Activated CD4-positive, CD25-positive, alpha-beta regulatory T cell (primary cell): ENCODE measurements at places on chromosomes 4 and X.

GRCh38 chr4:4789462-4789861, 70.0 kb upstream of the MSX1 start:
- DNase-seq: no peak

DNA sequence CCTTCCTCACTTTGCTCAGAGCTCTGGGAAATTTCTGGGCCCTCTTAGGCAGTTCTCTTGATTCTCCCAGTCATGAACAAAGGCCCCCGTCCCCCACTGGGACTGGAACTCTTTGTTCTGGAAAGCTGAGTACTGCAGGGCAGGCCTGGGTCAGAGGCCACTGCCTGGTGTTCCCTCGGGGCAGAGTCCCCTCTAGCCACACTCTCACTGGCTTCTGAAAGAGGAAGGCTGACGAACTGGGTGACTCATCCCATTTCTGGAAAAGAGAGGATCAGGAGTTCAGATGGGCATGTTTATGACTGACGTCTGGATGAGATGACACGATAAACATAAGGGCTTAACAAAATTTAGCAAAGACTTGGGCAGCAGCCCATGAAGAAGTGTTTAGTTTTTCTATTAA, 47.7 kb downstream of the DDX3X start:
- no peak for DNase-seq

DNA sequence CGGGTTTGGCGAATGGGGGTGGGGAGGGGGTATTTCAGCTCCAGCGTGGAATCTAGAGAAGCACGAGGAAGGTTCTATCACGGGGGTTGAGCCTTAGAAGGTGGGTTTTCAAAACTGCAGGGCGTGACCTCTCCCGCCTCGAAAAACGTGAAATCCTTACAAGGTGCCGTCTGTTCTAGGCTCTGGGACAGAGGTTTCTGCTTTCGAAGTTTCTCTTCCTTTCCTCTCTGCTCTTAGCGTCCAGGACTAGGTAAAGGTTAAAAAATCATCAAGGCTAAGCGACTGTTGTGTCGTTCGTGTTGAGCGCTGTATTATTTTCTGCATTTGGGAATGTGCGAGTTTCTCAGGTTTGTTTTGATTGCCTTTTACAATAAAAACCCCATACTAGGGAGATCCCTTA, 1.1 kb downstream of the FHL1 start:
- no peak for DNase-seq

DNA sequence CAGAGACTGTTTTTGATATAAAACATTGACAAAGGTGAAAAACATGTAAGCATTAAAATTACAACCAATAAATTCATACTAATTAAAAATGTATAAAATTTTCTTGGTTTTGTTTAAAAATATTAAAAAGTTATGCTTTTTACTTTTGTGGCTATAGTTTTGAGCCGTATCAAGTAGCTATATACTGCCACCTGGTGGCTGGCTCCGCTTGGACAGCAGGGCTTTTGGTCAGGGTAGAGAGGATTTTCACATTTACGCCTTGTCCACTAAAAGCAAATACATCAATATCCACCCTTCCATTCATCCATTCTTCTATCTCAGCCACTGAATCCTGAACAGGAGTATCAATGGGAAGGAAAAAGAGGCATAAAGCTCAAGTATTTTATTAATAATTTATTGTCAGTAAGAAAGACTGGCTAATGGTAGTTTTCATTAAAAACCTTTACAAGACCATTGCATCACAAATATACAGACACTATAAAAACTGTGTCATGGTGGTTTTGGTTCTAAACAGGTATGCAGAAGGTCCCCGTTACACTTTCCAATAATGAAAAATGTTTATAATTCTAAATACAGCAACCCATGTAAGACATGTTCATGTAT, 32.1 kb upstream of the MTNR1A start:
- DNase-seq: peak; percentile 6

- DNase-seq: no peak
These were observed 5.2 kb downstream of the TSPYL2 start for GRCh38 chrX:53087388-53087831.

- no peak for DNase-seq
These were observed 653.6 kb upstream of the NR3C2 start for GRCh38 chr4:149095811-149096210.

- DNase-seq: no peak
These were observed 58.5 kb downstream of the STARD8 start for GRCh38 chrX:68705986-68706385.

- DNase-seq: no peak
These were observed 755.1 kb upstream of the IGFBP7 start for GRCh38 chr4:57865264-57865663.

DNA sequence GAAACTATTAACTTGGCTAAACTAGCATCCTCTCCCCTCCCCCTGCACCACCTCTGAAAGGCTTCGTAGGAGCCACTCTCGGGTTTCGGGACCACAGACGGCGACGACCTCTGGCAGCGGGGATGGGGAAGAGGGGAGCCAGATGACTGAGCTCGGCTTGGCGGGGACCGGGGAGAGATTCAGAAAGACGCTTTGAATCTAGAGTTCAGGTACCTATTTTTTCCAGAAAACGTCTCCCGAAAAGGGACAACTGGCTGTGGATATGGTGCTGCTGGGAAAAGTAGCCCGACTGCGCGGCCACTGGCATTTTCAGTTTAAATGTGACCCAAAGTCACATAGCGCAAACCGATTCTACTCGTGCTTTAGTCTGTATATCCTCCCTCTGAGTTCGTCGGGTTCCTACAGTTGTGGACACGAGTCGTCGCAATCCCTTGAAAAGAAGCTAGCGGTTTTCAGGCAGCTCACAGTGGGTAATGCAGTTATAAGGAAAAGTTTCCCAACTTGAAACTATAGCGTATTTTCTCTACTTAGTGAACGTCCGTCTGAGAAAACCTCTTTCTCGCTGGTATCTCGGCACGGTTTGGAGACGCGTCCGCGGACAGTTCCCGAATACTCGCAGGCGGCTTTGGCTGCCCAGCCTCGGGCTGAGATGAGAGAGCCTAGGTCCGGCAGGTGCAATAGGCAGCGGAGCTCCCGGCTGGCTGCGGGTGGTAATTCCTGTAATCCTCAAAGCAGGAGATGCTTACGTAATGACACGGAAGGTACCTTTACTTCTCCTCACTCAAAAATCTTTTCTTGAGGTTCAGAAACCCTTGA, 1.3 kb downstream of the PARM1 start:
- no peak for DNase-seq

DNA sequence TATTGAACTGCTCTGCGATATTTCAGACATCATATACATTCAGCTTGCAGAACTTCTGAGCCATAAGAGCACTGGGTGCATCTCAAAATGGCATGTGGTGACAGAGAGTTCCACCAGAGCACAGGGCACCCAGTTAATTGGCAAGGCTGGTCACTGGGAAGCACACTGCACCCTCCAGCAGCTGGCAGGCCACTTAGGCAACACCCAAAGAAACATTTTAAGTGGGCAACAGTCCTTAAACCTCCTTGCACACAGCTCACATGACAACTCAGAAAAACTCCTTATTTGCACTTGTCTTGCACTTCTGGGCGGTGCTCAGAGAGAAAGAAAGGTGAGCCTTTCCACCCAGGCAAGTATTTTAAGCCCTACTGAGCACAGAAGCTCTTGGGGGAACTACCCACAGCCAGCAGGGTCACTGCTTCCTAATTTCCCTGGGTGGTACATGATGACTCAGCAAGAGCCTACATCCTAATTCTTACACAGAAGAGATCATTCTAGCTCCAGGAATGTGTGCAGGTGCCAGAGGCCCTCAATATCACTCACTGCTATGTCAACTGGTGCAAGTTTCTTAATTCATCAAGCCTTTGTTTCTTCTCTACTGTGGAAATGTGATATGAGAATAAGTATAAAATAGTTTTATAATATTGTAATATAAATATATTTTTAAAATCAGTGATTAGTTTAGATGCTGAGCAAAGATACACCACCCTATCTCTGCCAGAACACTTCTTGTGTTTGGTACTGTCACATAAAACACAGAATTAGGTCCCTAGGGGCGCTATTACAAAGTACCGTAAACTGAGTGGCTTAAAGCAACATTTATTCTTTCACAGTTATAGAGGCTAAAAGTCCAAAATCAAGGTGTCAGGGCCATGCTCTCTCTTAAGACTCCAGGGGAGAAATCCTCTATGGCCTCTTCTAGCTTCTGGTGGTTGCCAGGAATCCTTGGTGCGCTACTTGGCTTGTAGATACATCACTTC, 155.1 kb upstream of the PPARGC1A start:
- no peak for DNase-seq

- DNase-seq: no peak
These were observed 106.0 kb upstream of the NOCT start for GRCh38 chr4:138909587-138909986.

GRCh38 chrX:47366041-47366722, 4.2 kb upstream of the ZNF157 start:
- DNase-seq: peak; percentile 23

DNA sequence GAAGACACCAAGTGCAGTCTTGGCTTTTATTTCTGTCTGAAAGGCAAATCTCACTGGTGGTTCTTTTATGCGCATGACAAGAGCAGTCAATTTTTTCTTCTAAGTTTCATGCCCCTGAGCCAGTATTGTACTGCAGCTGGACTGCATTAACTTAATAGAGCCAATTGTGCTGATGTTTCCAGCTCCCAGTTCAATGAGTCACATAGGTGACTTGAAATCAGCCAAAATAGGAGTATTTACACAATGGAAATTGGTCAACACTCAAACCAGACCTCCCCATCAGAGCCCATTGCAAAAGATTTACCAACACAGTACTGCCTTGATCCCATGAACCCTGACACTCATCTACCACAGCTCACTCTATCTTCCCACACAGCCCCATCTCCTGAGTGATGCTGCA, 100.3 kb upstream of the GUCY1A1 start:
- DNase-seq: no peak

DNA sequence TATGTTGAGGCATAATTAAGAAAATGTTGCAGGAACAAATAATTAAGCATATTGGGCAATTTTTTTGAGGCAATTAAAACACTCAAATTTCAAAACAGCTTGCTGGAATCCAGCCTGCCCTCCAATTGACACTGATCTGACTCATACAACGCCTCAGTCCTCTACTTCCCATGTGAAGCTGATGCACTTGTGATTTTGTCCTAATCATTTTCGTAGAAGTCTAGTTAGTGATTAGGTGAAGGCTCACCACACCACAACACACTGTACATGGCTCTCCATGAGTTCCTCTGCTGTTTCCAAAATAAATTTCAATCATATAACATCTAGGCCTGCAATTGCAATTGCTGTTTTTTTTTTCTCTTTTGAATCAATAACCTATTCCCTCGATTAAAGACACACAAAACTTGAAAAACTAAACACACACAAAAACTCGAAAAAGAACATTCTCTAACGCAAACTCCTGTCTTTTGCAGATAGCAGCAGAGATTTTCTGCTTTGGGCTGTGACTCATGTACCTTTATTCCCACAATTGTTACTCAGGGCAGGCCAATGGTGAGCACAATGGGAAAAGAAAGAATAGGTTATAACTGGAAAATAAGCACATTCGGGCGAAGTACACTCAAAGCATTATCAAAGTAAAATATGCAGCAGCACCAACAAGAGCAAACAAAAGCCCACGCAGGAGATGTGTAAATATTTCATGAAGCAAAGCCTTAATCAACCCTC, 1.7 kb downstream of the GPRIN3 start:
- DNase-seq: no peak

DNA sequence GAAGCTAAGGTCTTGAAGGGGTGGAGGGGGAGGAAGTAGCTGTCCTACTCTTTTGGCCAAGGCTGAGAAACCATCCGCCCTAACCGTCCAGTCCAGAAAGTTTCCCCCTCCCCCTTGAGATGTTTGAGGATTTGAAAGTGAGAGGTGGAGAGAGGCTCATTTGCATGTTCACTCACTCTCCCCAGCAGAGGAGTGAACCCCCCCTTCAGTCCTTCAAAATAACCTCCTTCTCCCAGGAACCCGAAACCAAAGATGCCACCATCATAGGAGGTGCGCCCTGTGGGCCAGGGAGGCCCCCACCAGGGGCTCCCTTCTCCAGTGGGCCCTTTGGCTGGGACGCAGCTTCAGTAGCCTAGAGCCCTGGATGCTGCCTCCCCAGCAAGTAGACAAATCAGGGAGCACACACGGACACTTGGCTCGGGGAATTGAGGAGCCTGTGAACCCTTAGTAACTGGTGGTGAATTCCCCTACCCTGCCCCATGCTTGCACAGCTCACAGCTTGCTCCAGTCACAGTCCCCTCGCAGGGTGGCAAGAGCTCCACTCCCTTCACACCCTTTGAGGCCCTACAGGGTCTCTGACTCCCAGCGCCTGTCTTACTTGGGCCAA, 25.6 kb downstream of the ELF4 start:
- DNase-seq: no peak

- DNase-seq: no peak
These were observed 334.5 kb downstream of the GPAT3 start for GRCh38 chr4:83870328-83870950.

- DNase-seq: no peak
These were observed 75.5 kb downstream of the NYX start for GRCh38 chrX:41522671-41523070.

GRCh38 chr4:92992758-92993157, 689.0 kb downstream of the GRID2 start:
- DNase-seq: no peak

DNA sequence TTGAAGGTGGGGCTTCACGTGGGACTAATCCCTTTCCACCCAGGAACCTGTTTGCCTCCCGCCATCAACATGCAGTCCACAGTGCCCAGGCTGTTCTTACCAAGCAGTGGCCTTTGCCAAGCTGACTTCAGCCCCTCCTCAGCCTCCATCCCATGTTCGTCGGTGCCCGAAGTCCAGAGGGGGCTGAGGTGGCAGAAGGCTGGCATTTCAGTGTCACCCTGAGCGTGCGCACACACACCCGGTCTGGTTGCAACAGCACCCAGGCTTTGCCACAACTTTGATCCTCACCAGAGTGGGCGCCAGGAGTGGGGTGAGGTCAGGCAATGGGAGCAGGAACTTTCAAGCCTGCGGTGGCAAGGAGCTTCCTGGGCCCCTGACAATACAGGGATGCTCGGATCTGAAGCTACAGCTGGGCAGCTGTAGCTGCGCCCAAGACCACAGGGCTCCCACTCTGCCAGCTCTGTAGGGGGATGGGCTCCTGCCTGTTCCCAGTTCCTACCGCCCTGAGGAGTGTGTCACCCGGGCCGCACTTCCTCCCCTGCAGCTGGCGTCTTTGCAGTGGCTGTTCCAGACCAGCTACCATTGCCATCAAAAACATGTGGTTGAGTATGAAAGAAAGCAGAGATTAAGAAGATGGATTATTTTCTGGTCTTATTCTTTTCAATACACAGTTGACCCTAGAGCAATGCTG, 428.0 kb downstream of the EPHA5 start:
- DNase-seq: no peak

- no peak for DNase-seq
These were observed 206.8 kb upstream of the ARHGAP24 start for GRCh38 chr4:85268188-85268587.
